ENCODE measurements at places on chromosomes 11 and 22.

DNA sequence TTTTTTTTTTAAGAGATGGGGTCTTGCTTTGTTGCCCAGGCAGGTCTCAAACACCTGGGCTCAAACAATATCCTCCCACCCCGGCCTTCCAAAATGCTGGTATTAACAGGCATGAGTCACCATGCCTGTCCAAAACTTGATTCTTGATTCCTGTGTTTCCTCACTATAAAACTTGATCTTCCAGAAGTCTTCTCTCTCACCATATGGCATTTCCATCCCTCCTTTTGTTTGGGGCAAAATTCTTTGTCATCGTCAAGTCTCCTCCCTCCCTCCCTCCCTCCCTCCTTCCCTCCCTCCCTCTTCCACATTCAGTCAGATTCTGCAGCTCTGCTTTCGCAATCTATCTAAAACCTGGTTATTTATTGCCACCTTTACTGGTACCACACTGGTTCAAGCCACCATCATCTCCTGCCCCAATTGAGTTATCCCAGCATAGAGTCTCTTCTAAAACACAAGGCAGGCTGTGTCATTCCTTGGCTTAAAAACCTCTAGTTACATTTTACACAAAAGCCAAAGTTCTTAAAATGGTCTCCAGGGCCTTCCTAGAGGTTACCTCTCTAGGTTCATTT, 65.0 kb upstream of the HORMAD2 start:
- DNase-seq: no peak

- DNase-seq: no peak
These were observed 133.4 kb downstream of the SPON1 start for GRCh38 chr11:14095882-14096281.

DNA sequence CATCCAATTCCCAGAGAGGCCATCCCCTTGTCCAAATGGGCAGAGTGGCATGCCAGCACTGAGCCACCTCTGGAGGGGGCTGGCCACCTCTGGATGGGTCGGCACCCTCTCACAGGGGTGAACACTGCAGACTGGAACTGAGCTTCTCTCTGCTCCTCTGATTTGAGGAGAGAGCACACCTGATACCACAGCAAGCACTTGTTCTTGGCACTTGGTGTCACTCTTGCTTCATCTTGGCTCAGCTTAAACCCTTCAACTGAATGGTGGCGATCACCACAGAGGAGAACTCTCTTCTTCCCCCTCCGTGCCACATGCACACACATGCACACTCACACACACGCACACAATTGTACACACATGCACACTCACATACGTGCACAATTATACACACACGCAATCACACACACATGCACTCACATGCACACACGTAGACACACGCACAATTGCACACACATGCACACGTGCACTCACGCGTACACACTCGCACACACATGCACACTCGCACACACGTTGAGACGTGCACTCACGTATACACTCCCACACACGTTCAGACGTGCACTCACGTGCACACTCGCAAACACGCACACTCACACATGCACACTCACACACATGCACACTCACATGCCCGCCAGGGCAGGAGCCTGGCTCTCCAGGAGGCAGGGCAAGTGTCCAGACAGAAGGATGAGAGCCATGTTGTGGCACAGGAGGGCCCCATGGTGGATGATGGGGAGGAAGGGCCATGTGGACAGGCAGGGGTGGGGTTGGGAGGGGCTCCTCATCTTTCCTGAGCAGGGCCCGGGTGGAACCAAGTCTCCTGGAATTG, 23.4 kb downstream of the OVOL1 start:
- no peak for DNase-seq

GRCh38 chr11:22341588-22341931, 3.4 kb downstream of the SLC17A6 start:
- no peak for DNase-seq

DNA sequence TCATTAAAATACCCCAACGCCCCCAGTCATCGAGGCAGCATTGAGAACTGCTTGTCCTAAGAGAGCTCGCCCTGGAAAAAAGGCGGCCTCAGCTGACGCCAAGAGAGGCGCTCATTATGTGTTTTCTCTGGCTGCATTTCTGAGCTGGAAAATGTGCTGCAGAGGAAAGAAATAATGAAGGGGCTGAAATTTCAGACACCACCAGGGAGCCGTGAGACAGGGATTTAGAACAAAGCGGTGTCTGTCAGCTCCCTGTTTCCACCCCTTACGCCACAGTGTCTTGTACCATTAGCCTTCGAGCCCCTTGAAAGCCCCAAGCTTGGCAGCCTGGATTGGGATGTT, 14.4 kb downstream of the USH1C start:
- no peak for DNase-seq

- DNase-seq: no peak
These were observed 204.8 kb downstream of the SWAP70 start for GRCh38 chr11:9868641-9869040.

DNA sequence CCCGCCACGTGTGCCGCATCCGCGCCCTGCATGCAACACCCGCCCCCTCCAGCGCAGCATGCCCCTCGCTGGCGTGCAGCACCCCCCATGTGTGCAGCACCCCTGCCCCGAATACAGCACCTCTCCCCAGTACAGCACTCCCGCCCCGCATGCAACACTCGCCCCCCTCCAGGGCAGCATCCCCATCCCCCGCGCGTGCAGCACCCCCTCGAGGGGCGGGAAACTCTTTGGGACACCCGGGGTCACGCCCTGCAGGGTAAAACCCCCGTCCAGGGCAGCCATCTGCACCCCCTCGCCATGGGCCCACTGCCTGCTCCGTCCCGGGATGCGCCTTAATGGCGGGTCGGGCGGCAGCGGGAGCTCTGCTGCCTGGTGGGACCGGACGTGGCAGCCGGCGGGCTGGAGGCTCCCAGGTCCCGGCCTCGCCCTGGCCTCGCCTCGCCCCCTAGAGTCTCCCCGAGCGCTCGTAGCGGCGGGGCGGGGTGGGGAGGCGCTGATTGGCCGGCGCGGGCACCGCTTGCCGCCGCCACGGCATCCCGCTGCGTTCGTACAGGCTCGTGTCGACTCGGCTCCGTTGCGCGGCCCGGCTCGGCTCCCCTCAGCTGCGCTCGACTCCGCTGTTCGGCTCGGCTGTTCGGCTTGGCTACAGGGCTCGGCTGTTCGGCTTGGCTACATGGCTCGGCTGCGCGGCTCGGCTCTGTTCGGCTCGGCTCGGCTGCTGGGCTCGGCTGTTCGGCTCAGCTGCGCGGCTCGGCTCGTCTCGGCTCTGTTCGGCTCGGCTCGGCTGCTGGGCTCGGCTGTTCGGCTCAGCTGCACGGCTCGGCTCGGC, 417 bp upstream of the BRSK2 start:
- DNase-seq: peak; percentile 90

- no peak for DNase-seq
These were observed 73.0 kb upstream of the PHF21B start for GRCh38 chr22:45082795-45083194.

- DNase-seq: no peak
These were observed 48.8 kb downstream of the ENDOD1 start for GRCh38 chr11:95138448-95138847.

GRCh38 chr11:83181815-83182214, 11.7 kb upstream of the ANKRD42 start:
- DNase-seq: no peak

GRCh38 chr11:77800449-77800848, 20.1 kb downstream of the RSF1 start:
- no peak for DNase-seq

- DNase-seq: no peak
These were observed 154.0 kb upstream of the TENM4 start for GRCh38 chr11:79594834-79595233.

- DNase-seq: no peak
These were observed 147.5 kb downstream of the GRIK4 start for GRCh38 chr11:120659076-120659475.

- no peak for DNase-seq
These were observed 871 bp upstream of the SIDT2 start for GRCh38 chr11:117177534-117178209.

GRCh38 chr11:6300325-6300724, 20.0 kb downstream of the CAVIN3 start:
- no peak for DNase-seq

DNA sequence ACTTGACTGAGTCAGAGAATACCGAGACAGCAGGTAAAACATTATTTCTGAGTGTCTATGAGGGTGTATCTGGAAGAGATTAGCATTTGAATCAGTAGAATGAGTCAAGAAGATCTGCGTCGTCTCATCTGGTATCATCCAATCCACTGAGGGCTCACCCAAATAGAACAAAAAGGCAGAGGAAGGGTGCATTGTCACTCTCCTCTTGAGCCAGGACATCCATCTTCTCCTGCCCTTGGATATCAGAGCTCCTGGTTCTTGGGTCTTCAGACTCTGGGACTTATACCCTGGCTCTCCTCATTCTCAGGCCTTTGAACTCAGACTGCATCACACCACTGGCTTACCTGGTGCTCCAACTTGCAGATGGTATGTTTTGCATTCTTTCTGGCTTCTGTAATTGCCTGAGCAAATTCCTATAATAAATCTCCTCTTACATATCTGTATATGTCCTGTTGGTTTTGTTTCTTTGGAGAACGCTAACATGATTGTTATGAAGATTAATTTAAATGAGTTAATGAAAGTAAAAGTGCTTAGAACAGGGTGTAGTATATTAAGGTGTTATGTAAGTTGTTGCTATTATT, 49.3 kb downstream of the ME3 start:
- no peak for DNase-seq

- DNase-seq: no peak
These were observed 4.6 kb upstream of the IL17REL start for GRCh38 chr22:50016988-50017700.

DNA sequence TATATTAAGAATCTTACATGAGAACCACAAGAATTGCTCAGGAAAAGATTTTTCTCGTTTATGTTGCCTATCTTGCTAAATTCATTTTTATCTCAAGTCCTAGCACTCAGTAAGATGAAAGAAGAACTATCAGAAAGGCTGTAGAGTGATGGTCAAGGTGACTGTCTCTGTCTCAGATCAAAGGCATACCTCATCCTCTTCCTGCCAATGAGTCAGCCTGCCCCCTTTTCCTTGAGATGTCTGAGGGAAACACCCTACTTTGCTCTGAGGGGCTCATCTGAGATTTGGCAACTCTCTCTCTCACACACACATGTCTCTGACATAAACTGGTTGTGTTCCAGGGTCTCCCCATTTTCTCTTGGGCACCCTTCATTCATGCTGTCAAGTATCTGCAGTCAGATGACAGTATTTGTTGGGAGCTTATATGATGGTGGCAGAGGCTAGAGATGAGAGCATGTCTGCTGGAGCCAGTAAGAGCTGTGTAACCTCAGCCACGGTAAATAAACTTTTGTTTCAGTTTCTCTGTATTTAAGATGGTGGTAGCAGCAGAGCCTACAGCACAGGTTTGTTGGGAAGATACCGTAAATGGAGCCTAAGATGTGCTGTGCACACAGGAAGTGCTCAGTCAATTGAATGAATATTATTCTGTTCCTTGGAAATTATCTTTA, 1.6 kb downstream of the MMP27 start:
- no peak for DNase-seq

DNA sequence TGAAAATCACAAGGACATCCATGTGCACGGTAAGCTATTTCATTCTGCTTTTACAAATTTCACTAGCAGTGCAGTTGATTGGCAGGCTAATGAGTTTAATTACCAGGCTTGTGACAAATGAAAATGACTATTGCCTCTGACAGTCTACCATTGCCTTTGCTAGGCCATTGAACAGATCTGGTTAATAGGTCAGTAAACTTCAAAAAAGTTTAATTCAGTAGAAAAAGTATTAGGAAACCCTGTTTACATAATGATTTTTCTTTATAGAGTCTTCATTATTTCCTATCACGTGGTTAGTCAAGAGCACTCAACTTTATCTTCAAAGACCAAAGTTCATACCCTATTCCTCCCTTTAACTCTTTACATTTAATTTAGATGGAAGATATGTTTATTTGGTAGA, 77.0 kb downstream of the PRMT3 start:
- no peak for DNase-seq

GRCh38 chr11:12271826-12272366, 105.5 kb upstream of the PARVA start:
- no peak for DNase-seq

DNA sequence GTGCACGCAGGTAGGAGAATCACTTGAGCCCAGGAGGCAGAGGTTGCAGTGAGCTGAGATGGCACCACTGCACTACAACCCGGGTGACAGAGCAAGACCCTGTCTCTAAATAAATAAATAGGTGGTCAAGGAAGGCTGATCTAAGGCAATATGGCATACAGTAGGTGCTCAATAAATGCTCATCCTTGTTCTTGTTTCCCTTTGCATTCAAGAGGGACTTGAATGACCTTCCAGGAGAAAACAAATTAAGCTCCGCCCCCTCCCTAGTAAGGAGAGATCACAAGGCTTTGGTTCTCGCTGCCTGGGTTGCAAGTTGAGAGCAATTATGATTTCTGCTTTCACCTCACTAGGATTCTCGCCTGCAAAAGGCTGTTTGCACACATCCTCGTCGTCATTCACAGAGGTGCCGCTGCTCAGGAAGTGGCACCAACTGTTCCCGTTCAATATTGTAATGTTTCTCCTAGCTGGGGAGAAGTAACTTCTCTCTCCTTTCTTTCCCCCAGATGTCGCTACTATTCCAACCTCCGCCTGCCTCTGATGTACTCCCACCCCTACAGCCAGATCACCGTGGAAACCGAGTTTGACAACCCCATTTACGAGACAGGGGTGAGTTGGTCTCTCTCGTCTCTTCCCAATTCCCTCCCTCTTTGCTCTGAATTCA, 51.8 kb upstream of the ASPHD2 start:
- DNase-seq: no peak

- DNase-seq: no peak
These were observed 10.4 kb downstream of the JAML start for GRCh38 chr11:118214210-118214914.

DNA sequence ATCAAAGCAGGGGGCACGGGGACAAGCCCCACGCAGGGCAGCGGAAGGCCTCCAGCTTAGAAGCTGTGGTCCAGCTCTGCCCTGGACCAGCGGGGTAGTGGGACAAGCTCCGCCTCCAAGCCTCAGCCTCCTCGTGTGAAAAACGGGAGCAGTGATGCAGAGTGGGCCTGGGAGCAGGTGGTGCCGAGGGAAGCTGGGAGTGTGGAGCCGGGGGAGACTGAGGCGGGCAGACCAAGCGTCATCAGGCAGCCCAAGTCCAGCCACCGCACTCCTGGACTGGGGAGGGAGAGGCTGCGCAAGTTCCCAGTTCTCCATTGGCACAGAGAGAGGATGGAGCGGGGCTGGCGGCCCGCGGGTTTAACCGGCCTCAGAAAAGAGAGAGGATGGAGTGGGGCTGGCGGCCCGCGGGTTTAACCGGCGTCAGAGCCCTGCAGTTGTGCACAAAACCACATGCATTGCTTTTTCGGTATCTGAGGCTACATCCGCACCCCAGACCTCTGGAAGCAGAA, 68.1 kb upstream of the PHF21B start:
- no peak for DNase-seq

- DNase-seq: no peak
These were observed 151.0 kb upstream of the B3GAT1 start for GRCh38 chr11:134562941-134563471.

Data from foreskin melanocyte (primary cell).